ENCODE measurements at places on chromosomes 4 and X. TPM values are rescaled to one million over a fixed set of nuclear protein-coding genes. Genes with fewer than 3 reads are reported as not detected.

The PFKFB1 gene
- total RNA-seq: 0.16 TPM

The NSG1 gene
- 6.8 TPM for total RNA-seq

The VSIG4 gene
- 56.6 TPM for total RNA-seq

The SPANXC gene
- total RNA-seq: not detected

The PPP1R2C gene
- total RNA-seq: not detected

The XK gene
- total RNA-seq: 9.0 TPM

The RLIM gene
- 18.7 TPM for total RNA-seq

The MGAT4D gene
- not detected for total RNA-seq

The ARAP2 gene
- total RNA-seq: 2.4 TPM

The GAGE13 gene
- not detected for total RNA-seq

The ASB11 gene
- 94.5 TPM for total RNA-seq

The MED12 gene
- total RNA-seq: 18.3 TPM

The GCNA gene
- total RNA-seq: 2.2 TPM

The FGF5 gene
- 0.91 TPM for total RNA-seq

The NSDHL gene
- 19.0 TPM for total RNA-seq

The SATL1 gene
- total RNA-seq: not detected

The CCNA2 gene
- 0.81 TPM for total RNA-seq

The PPBP gene
- total RNA-seq: 0.32 TPM

The ZMAT1 gene
- total RNA-seq: 3.8 TPM

The MAGEC2 gene
- total RNA-seq: not detected

The SSX3 gene
- not detected for total RNA-seq

The NPY2R gene
- not detected for total RNA-seq

The STOX2 gene
- total RNA-seq: 8.5 TPM

The GAGE12J gene
- not detected for total RNA-seq

Measured in Right ventricle myocardium superior (tissue), 1 donor.